Sigmoid colon (tissue), 7 donors: ENCODE measurements at places on chromosomes 5 and 9. TPM values are rescaled to one million over a fixed set of nuclear protein-coding genes. Genes with fewer than 3 reads are reported as not detected.

DNA sequence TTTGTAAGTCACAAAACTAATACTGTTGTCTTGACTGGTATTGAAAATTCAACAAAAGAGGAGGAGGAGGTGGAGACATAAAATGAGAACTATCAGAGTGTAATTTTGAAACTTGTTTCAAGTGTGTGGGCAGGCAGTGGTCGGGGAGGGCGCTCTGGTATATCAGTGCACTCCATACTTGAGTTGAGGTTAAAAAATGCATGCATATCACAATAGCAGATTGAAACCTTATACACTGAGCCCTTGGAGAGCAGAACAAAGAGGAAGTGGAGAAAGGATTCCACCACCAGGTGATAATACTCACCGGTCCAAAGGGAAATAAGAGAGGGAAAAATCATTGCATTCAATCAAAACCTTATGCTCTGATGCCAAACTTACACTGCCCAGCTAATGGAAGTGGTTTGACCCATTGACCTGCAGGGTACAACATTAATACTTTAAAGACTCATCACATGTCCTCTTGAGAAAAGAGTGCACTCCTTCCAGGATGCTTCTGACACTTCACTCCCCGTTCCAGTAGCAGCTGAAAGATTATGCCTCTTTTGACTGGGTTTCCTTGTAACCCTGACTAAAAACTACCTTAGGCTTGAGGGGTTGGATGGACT lies 79.5 kb upstream of the FAM169A start:
- no peak for DNase-seq

DNA sequence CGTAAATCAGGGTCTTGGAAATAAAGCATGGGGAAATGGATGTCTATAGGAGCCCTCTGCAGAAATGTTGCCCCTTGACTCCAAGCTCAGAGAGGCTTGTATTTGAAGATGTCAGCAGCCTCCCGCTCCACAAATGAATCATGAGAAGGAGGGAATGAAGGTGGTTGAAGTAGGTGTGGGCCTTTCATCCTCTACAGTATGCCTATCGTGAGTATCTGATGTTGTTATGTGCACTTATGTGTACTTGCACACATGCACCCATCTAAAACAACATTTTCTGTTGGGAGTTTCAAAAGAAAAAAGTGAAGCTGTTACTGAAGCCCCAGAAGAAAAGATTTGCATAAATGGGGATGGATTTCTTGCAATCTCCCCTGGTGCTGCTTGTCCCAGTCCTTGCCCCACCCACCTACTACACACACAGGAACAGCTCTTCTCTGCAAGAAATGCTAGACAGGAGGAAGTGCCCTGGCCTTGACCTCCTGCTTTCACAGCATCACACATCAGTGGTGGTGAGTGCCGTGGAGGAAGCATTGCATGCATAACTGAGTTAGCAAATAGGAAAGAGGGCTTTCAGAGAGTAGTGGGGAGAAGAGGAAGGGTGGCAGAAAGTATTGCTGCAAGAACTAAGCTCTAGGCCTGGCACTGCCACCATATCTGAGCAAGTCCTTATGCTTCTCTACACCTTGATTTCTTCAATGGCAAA lies 156.1 kb downstream of the SNX18 start:
- peak; percentile 81 for DNase-seq

DNA sequence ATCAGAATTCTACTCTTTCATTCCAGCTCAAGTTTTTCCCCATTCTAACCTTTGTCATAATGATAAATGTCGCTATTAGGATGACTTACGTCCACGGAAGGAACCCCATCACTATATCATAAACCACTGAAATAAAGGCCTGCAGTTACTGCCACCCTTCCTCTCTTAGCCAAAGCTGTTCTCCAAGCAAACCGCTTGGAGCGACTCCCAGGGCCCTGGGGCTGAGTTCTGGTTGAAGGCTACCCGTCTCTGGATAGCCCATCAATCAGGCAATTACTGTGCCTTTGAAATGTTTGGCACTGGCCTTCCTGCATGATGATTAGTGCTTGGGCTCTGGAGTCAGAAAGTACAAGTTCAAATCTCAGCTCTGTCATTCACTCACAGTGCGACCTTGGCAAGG lies 386.0 kb downstream of the SPOCK1 start:
- DNase-seq = no peak

DNA sequence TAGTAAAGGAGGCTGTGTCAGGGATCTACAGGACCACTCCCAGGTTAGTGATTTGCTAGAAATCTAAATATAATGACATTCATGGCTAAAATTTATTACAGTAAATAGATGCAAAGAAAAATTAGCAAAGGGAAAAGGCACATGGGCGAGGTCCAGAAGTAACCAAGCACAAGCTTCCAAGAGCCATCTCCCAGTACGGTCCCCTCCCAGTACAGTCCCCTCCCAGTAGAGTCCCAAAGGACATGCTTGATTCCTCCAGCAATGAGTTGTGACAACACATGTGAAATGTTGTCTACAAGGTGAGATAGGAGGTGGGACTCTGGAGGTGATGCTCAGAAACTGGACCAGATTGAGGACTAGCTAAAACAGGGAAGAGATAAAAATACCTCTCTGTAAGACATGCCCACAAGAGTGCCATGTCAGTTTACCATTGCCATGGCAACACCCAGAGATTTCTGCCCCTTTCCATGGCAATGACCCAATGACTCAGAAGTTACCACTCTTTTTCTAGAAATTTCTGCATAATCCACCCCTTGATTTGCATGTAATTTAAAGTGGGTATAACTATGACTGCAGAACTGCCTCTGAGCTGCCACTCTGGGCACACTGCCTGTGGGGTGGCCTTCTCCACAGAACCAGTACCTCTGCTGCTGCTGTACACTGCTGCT lies 27.9 kb upstream of the CEMIP2 start:
- DNase-seq = no peak

- DNase-seq = no peak
These were observed 87.1 kb downstream of the ANXA2R start for GRCh38 chr5:42953041-42953440.

DNA sequence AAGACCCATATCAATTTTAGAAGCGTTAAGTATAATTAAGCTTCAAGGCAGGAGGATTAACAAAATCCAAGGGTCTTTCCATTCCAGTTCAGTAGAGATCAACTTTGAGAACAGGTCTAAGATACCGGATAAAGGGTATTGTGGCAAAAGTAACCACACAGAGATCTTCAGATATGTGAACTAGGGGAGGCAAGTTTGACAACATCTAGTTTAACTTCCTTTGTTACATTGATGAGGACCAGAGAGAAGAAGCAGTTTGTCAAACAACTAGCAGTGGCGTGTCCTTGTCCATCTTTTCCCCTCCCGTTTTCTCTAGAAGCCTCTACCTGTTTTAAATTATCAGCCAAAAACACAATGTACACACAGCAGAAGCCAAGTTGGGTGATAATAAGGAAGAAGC lies 8.6 kb downstream of the SLC36A2 start:
- DNase-seq = no peak

DNA sequence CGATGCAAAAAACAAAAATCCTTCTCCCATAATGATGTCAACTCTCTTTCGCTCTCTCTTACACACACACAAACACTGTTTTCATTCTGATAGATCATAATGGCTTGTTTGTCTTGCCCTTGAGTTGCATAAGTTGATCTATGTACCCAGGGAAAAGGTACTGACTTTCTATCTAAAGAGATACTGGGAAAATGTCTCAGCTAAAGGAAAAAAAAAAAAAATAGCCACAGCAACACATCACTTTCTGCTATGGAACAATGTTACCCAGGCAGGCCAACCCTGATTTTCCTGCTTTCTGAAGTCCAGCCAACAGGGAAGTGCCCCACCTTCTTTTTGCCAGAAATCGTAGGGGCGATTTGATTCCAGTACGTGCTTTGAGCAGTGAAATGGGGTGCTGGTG lies 212.6 kb upstream of the ACTBL2 start:
- DNase-seq = no peak

GRCh38 chr5:14723701-14724132 lies 59.2 kb downstream of the OTULIN start:
- no peak for DNase-seq

DNA sequence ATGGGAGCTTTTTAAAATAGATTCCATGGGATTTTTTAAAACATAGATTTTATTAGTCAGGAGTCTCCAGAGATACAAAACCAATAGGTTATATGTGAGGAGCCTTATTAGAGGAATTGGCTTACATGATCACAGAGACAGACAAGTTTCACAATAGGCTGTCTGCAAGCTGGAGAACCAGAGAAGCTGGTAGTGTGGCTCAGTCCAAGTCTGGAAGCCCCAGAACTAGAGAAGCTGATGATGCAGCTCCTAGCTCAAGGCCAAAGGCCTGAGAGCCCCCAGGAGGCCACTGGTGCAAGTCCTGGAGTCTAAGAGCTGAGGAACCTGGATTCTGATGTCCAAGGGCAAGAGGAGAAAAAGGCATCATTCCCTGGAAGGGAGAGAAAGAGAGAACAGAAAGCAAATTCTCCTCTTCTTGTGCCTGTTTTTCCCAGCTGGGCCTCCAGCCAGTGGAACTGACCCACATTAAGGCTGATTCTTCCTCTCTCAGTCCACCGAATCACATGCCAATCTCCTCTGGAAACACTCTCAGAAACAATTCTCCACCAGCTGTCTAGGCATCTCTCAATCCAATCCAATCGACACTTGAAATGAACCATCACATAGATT lies 59.3 kb downstream of the AHRR start:
- peak; percentile 15 for DNase-seq

GRCh38 chr5:149279661-149280060 lies 8.0 kb downstream of the AFAP1L1 start:
- DNase-seq = no peak

DNA sequence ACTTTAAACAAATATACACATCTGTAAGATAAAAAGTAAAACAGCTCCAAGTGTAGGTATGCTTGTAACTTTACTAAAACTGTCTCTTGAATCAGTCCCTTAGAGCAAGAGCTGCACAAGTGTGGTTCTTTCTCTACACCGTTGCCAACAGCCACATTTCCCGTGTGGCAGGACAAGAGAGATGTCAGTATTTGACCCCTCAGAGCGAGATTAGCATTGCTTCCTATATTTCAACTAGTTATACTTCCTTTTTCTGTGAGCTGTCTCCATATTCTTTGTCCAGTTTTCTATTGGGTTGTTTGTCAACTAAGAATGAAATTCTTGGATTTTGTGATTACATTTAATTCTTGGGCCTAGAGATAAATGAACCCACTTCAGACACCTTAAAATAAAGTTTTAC lies 8.0 kb downstream of the PLIN2 start:
- DNase-seq = no peak

DNA sequence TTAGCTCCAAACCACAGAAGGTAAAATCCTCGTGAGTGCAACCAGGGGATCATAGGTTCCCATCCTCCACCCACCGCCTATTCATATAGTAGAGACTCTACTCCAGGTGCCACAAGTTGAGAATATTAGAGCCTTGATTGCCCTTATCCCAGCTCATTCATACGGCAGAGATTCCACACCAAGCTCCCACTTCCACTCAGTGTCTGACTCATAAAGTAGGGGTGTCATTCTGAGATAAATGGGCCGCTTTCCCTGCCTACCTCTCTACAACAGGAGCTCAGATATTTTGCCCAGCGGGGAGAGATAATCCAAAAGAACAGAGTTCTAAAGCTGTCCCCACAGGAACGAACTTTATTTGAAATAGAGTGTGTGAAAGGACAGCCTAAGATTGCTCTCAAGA lies 9.4 kb downstream of the SLC22A4 start:
- DNase-seq = no peak

DNA sequence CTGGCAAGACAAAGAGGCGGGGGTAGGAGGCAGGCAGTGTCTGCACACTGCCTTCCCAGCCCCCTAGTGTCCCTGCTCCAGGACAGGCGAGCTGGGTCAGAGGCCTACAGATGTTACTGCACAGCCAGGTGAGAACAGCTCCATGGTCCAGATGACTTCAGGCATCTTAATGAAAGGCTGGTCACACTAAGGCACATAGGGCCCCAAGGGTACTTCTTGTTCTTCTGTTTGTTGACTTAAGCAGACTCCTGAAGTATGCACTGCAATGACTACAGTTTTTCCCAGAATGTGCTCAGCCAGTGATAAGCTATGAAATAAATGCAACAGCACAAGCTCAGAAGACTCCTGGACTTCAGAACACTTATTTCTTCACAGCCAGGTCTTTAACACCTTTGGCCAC lies 27.4 kb downstream of the ATPSCKMT start:
- DNase-seq = no peak

GRCh38 chr5:145903867-145904266 lies 31.1 kb upstream of the GRXCR2 start:
- DNase-seq = no peak

DNA sequence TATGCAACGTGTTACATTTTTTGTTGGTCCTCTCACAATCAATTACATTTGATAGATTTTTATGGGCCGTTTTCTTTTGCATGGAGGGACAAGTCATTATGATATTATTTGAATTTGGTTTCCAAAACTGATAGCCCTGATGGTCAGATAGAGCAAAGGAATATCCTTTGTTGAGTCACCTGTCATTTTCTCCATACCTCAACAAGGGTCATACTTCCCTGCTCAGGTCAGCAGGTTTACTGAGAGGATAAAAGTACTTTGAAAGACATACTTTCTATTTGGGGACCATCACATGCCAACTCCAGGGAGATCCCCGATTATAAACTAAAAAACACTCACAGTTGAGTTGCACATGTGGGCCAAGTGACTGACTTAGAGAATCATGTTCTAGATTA lies 132.9 kb downstream of the SUSD1 start:
- no peak for DNase-seq

DNA sequence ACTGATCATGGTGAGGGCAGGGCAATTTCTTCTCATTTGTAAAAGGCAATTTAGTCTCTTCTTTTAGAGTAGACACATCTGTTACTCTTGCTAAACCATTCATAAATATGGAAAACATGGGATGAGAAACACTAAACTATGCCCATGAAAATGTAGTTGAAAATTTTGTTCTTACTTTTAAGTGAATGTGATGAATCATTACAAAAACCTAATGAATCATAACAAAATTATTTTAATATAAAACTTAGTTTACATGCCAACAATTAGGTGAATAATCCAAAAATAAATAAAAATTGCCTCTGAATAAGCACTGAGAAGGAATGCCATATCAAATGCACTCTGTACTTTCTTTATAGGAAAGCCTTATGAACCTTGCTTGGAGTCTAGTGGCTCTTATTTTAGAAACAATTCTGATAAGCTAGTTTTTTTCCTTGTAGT lies 297.7 kb upstream of the EFNA5 start:
- DNase-seq = no peak

GRCh38 chr5:150120062-150120441 lies 33.7 kb upstream of the CSF1R start:
- DNase-seq = peak; percentile 51

GRCh38 chr9:68821911-68822310 lies 116.9 kb downstream of the PIP5K1B start:
- no peak for DNase-seq

The CAMLG gene
- total RNA-seq = 65.6 TPM

The ZNG1A gene
- total RNA-seq = 31.0 TPM

The SLC34A3 gene
- not detected for total RNA-seq

The ANKRD20A1 gene
- 1.5 TPM for total RNA-seq
